ENCODE measurements at places on chromosomes 11 and 22.

GRCh38 chr11:115706626-115707135 lies 202.5 kb upstream of the CADM1 start:
- no peak for DNase-seq

DNA sequence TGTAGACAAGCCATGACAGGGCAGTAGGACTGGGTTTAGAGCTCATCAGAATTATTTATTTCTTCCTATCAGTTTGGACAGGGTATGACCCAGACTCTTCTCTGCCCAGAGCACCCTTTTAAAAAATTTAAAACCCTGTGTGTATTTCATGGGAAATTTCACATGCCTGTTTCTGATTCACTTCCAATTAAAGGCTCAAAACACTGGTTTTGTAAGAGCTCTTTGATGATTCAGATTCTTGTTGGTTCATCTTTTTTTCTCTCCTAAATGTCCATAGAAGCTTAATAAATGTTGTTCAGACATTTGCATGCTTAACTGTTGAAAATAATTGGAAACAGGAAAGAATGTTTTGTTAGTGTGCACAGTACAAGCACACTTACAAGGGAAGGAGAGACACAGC lies 13.8 kb downstream of the FLI1 start:
- DNase-seq, result no peak

DNA sequence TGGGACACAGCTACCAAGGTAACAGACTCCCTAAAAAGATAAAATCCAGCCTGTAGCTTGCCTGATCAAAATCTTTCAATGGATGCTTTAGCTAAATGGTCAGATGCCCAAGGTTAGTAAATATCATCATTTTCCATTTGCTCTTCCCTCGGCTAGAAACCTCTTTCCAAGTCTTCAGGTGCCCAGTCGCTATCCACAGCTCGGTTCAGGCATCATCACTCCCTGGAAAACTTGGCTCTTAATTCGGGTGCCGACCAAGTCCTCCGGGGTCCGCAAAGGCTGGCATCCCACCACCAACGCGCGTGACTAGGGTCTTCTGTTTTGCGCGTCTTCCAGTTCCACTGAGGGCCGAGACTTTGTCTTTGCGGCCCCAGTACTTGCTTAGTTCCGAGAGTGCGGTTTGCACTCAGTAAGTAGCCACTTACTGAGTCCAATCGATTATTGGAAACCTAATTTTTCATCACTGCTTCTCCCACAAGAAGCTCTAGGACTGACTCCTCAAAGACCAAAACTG lies 44.3 kb downstream of the OR4D9 start:
- no peak for DNase-seq

DNA sequence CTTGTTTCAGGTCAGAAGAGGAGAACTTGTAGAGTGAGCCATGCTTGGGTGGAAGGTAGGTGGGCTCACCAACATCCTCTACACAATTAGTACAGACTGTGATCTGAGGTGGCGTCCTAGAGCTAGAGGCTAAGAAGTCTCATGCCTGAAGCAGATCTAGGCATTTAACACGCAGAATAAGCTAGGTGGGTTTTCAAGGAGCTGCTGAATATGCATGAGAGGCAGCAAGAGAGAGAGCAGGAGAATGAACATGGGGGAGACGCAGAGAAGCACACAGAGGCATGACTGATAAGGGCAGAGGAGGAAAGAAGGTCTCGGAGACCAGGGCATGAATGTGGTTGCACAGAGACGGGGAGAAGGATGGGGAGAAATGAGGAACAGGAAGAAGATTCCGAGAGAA lies 36.8 kb upstream of the JAM3 start:
- no peak for DNase-seq

GRCh38 chr22:19658057-19658966 lies 56.0 kb upstream of the SEPTIN5 start:
- no peak for DNase-seq

- no peak for DNase-seq
These were observed 1593.1 kb upstream of the TENM4 start for GRCh38 chr11:81033779-81034540.
